DMS 273 treated with DMSO at 0.1 percent for 48 hours (cell line): ENCODE measurements at places on chromosomes 2 and 18.

DNA sequence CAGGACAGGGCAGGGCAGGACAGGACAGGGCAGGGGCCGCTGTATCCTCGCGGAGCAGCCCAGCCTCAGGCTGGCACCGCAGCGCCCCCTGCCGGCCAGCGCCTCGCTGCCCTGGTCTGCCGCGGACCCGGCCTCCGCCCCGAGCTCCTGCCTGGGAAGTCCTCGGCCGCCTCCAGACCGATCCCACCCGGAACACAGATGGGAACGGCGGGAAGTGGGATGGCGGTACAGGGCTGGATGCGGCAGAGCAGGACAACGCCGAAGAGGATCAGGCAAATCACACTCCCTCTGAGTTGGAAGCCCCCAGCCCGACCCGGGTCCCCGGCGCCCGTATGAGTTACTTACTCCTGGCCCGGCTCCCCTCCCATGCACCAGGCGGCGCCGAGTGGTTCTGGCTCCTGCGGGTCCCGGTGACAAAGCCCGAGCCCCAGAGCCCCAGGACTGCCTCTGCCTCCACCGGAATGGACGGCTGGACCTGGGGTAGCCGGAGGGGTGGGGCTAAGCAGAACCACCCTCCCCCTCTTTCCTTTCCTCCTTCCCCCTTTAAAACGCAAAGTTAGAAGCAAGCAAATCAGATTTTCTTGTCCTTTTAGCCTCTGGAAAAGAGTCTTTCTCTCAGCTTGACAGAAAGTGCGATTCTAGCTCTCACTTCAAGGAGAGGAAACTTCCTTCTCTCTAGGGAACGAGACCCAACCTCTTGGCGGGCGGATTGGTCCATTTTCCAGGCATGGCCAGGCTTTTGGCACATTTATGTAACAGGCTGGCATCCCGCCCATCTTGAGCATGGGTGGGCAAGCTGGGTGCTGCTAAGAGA is at the start of gene TP53I3:
Gene TP53I3, minus strand, starts transcription at position 449 of the 814 bp plus-strand sequence. CDS start 508 bp downstream, outside the sequence.
- DNase-seq = peak; percentile 78

- DNase-seq = no peak
These were observed 7.5 kb downstream of the ASB1 start for GRCh38 chr2:238433941-238434845.

GRCh38 chr2:12177455-12178288 is 431.2 kb downstream of the LPIN1 start:
- no peak for DNase-seq

DNA sequence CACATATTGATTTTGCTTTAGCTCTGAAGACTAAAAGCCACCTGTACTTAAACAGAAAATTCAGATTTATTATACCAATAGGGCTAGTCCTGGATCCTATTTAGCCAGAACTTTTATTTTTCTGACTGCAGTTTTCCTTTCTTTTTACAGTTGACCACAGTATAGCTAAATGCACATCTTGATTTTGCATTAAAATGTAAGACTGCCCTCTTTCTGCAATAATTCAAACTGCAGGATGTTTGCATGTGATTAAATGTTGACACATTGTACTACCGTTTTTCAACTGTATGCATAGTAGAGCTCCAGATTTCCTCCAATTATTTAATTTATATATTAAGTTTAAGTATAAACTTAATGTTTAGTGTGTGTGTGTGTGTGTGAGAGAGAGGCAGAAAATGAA is 1262.9 kb downstream of the SUCLG1 start:
- DNase-seq = peak; percentile 8

- no peak for DNase-seq
These were observed 28.1 kb downstream of the PIK3C3 start for GRCh38 chr18:41982942-41983660.

DNA sequence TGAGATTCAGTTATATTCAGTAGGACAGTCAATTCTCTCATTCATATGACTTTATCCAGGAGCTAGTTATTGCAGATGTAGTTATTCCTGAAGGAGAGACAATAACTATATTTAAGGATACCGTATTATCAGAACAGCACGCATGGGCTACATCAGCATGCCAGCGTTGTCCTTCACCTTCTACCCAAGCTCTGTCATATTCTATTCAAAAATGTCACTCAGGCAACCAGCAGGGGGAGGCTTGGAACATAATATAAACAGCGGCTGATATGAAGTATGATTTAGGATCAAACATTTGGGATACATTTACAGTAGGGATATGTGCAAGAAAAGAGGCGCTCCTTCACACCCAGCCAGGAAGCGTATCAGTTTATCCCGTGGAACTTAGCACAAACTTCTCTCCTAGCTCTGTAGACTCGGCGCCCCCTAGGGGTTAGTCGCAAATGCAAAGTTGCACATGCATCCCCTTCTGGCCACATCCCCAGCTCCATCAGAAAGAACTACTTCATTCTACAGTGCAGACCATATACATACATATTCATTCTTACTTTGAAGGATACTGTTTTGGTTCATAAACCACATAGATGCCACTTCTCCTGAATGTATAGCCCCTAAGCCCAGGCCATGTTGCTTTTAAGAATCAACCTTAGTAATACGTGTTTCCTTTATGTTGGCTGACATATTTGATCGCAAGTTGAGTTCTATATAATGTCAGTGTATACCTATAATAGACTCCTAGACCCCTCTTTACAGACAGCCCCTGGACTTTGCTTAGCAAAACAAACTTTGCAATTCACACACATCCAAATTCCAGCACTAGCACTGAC is 759.4 kb downstream of the ADCYAP1 start:
- DNase-seq = no peak

DNA sequence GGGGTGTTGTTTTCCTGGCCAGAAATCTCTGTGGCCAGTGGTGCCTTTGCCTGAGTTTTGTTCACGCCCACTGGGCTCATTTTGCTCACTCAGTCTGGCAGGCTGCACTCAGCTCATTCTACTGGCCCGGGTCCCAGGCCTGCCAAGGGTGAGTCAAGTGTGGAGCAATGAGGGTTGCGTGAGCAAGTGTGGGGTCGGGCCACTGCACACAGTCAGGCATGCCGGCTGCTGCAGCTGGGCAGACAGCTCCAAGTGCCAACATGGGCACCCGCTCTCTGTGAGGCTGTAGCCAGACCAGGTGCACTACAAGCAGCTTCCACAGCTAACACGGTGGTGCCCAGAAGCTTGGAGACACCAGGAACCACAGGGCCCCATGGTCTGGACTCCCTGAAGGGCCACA is 801.1 kb upstream of the RAB6C start:
- DNase-seq = no peak

- DNase-seq = no peak
These were observed 160.0 kb upstream of the PGAP1 start for GRCh38 chr2:197086500-197086899.

- DNase-seq = no peak
These were observed 35.9 kb upstream of the WDSUB1 start for GRCh38 chr2:159322419-159322818.

DNA sequence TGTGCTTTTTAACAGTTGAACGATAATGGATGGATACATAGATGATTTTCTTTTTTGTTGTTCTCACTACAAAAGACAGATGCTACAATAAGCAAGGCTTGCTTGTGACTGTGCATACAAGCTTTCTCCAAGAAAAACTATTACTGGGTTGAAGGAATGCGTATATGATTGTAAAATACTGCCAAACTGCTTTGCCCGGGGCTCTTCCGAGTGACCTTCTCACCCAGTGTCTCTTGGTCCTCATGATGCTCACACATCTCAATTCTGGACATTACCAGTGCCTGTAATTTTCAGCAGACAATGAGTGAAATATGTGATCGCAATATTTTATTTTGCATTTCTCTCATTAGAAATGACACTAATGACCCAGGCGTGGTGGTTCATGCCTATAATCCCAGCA is 35.9 kb downstream of the INPP5D start:
- DNase-seq = no peak

DNA sequence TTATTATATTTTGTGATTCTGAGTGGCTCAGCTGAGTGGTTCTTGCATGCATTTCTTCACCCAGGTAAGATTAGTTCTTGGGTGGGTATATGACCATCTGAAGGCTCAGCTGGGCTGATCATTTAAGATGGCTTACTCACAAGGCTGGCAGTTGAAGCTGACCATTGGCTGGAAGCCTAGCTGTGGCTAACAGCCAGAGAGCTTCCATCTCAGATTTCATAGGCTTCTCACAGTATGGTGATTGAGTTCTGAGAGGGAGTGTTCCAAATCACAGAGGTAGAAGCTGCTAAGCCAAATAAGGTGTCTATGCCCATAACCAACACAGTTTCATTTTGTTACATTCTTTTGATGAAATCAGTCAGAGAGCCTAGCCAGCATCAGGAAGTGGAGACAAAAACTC is 117.4 kb upstream of the RPRM start:
- peak; percentile 58 for DNase-seq

DNA sequence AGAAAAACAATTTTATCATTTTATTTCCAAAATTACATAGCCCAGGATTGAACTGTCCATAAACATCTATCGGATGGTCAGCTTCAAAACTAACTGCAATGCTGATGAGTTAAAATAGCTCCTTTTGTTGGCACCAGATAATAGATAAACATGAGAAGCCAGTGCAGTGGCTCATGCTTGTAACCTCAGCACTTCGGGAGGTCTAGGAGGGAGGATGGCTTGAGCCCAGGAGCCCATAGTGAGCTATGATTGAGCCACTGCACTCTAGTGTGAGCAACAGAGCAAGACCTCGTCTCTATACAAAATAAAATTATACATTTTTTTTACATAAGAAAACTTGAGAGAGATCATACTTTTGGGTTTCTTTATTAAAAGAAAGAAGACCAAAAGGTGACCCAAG is 34.6 kb upstream of the IMPA2 start:
- no peak for DNase-seq

- DNase-seq = no peak
These were observed 45.9 kb downstream of the MARCO start for GRCh38 chr2:118987886-118988285.

- no peak for DNase-seq
These were observed 106.0 kb downstream of the DTNB start for GRCh38 chr2:25567406-25567805.

DNA sequence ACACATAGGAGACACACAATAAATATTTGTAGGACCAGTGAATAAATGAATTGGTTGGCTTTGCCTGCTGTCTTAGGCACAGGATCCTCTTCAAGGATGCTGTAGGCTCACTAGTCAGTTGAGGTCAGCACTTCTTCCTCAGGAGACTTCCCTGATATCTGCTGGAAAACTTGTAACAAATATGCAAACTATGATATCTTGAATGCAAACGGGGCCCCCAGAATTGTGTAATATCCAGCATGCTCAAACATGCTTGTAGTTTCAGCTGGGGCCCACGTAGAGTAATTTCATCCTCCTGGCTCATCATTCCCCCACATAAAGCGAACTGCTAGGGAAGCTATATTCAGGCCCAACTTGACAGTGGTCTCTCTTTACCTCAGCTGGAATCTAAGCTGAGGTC is 43.6 kb downstream of the POLE4 start:
- no peak for DNase-seq

- no peak for DNase-seq
These were observed 456.7 kb downstream of the SOX11 start for GRCh38 chr2:6148882-6149281.

- DNase-seq = no peak
These were observed 68.3 kb upstream of the PPM1B start for GRCh38 chr2:44100351-44100750.

GRCh38 chr2:38863061-38863695 is 12.6 kb downstream of the DHX57 start:
- no peak for DNase-seq

GRCh38 chr18:77807650-77808049 is 558.0 kb downstream of the GALR1 start:
- no peak for DNase-seq

DNA sequence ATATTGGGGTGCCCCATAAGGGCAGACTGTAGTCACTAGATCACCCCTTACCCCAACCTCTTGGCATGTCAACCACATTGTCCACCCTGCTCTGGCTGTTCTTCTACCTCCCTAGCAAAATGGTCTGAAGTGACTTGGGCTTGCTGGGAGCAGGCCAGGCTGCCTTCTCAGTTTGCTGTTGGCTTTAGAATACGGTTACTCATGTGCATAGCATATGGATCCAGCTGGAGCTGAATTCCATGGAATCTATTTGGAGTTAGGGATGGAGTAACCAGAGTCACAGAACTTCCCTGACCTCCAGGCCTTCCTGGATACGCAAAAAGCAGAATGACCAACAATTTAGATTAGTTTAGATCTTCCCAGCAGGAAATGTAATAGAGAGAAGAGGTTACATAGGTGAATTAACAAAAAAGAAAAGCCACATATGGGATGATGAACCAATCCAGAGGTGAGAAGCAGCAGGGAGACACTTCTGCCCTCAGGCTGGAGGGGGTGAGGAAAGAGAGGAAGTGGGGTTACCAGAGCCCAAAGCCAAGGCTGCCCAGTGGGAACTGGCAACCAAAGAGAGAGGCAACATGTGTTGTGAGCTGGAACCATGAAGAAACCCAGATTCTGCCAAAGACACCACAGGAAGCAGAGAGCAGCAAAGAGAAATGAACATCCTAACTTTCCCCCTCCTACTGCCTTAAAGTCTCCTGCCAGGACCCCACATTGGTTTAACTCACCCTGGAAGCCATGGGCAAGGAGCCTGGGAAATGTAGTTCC is 26.1 kb downstream of the PKDCC start:
- peak; percentile 10 for DNase-seq

- no peak for DNase-seq
These were observed 17.5 kb upstream of the EXOC6B start for GRCh38 chr2:72843301-72843700.

DNA sequence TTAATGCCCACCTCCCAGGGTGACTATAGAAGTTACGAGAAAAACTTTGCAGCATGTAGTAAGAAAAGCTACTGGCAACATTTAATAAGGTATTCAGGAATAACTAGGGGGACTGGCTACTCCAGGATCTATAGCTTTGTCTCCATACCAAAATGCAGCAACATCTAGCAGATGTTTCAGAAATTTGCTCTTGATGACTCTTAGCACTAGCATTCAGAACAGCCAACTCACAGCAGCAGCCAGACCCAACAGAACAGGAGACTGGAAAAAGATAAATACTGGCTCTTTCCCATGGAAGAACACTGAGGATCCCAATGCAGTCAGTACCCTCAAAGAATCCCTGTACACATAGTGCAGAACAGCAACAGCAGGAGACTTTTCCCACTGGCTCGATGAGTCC is 105.0 kb downstream of the PRKRA start:
- DNase-seq = no peak

DNA sequence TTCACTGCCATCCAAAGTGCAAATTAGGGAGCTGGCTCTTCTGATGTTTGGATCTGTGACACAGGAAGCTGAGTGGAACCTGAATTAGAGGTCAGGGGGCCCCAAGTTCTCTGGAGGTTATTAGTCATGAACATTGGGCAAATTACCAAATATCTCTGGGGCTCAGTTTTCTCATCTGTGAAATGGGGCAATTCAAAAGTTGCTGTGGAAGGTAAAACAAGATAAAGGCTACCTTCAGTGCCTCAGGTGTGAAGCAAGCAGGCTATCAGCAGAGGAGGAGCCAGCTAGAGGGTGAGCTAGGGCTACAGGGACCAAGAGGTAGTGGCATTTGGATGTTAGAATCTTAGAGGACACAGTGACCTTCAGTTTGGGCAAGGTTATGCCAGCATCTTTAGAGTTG is 89.4 kb upstream of the FAM136A start:
- DNase-seq = no peak
